ENCODE measurements at places on chromosomes 2 and 18. TPM values are rescaled to one million over a fixed set of nuclear protein-coding genes. Genes with fewer than 3 reads are reported as not detected.

GRCh38 chr18:52691841-52692240 lies 351.8 kb downstream of the DCC start:
- no peaks in the 10 kb centered on the region for H3K4me1 ChIP-seq
- H3K36me3 ChIP-seq, result no peaks in the 10 kb centered on the region
- DNase-seq, result no peak
- H3K27me3 ChIP-seq, result no peaks in the 10 kb centered on the region
- H3K27ac ChIP-seq, result no peak overlapping the region

DNA sequence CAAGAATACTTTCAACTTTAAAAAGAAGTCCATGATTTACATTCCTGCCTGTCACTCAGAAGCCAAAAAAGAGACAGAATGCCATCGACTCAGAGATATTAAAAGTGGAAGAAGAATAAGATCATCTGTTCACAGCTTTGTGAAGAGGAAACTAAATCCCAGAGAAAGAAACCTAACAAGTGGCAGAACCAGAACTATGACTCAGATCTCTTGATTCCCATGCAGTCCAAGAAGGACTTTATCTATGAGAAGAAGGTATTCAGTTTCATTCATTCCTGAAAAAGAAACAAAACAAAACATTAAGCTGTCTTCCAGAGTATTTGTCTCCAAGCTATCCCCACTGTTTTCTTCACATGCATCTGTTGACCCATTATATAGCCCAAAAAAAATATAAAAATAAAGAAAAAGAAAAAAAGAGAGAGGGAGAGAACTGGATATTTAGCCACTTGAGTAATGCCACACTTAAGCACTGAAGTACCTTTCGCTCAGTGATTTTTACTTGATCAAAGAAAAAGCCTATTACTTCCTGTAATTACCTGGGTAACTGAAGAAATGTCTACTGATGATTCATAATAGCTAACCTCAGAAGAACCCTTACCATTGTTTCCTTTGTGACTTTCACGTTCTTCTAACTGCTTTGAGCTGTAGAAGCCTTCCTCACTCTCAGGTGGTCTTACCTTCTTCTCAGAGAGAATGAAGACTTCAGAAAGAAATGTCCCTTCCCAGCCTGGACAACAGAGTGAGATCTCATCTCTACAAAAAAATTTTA lies 17.7 kb upstream of the AKAIN1 start:
- no peaks in the 10 kb centered on the region for H3K4me1 ChIP-seq
- no peaks in the 10 kb centered on the region for H3K36me3 ChIP-seq
- DNase-seq, result no peak
- peaks cover 22% of the 10 kb centered on the region for H3K27me3 ChIP-seq
- H3K4me3 ChIP-seq, result no peak overlapping the region

- DNase-seq, result peak; percentile 51
- H3K4me3 ChIP-seq, result no peak overlapping the region
- H3K27ac ChIP-seq, result no peak overlapping the region
- H3K27me3 ChIP-seq, result peaks cover 29% of the 10 kb centered on the region
Measured at GRCh38 chr2:219010162-219010756, 17.0 kb upstream of the CRYBA2 start.

DNA sequence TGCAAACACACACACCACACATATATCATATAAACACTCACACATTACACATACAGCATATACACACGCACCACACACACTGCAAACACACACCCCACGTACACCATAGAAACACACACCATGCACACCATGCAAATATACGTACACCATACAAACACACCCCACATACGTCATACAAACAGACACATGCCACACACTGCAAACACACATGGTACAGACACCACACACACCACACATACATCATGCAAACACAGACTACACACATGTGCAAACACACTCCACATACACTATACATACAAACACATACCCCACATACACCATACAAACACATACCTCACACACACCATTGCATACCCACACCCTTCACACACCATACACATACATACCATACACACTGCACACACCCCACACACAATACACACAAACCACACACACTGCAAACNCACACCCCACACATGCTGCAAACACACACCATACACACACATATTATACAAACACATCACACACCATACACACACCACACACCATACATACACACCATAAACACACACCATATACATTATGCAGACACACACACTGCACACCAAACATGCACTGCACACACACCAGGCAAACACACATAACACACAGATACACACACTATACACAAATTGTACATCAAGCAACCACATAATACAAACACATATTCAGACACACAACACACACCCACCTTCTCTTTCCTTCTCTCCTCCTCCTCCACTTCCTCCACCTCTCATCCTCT lies 120.4 kb downstream of the SEPTIN10 start:
- no peak overlapping the region for H3K27ac ChIP-seq
- no peaks in the 10 kb centered on the region for H3K4me1 ChIP-seq
- H3K27me3 ChIP-seq, result no peaks in the 10 kb centered on the region
- H3K36me3 ChIP-seq, result peaks cover 6% of the 10 kb centered on the region

DNA sequence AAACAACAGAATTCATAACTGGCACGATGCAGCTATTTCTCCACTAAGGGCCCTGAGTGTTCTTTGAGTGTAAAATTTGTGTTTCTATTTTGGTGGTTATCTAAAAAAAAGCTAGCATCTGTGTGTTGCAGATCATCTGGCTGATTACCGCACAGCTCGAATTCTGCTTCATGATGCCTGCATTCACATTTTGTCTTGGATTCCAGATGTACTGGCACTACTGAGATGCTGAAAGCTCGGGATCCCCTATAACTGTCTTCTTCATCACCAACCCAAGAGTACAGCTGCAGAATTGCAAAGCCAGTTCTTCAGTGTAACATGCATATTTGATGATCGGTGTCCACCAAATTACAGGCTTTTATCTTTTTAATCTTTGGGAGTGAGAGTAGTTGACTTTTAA lies 51.6 kb upstream of the ZNF532 start:
- no peak for DNase-seq
- H3K27me3 ChIP-seq, result no peaks in the 10 kb centered on the region
- H3K4me3 ChIP-seq, result no peak overlapping the region
- no peak overlapping the region for H3K27ac ChIP-seq

GRCh38 chr18:73945130-73945792 lies 202.4 kb downstream of the FBXO15 start:
- no peak overlapping the region for H3K4me3 ChIP-seq
- peaks cover 2% of the 10 kb centered on the region for H3K27me3 ChIP-seq
- H3K4me1 ChIP-seq, result no peaks in the 10 kb centered on the region
- DNase-seq, result no peak
- H3K36me3 ChIP-seq, result no peaks in the 10 kb centered on the region

DNA sequence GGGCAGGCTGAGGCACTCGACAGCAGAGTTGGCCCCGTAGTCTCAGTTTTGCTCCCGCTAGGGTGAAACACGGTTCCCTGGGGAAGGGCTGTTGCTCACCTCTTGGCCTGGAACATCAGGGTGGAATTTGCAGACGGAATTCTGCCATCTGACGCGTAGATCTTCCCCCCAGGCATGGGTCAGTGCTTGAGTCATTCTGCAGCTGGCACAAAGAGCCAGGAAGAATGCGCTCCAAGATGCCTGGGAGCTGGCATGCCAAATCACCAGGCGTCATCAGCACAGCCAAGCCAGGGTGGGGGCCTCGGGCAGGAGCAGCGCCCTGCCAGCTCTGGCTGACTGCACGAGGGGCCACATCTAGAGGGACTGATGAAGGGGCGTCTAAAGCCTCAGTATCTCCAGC lies 42.7 kb downstream of the ODC1 start:
- DNase-seq, result peak; percentile 99
- peak overlapping the region; percentile 47 for H3K4me3 ChIP-seq
- H3K36me3 ChIP-seq, result peaks cover 78% of the 10 kb centered on the region
- H3K27ac ChIP-seq, result peak overlapping the region; percentile 94
- no peaks in the 10 kb centered on the region for H3K27me3 ChIP-seq

DNA sequence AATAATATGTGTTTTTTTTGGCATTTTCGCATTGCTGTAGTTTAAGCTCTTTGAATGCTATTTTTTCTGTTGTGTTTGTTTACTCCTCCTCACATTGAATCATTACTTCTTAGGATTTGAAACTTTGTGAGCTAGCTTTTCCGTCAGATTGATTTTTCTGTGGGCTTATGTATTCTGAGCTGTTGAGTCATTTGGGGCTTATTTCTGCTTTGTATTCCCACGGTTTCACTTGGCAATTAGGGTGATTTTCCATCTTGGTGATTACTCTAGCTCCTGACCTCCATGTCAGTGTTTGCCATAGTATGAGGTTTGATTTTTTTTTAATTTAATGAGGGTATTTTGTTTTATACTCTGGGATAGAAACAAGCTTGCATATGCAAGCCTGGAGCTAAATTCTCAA lies 200.0 kb downstream of the CCDC102B start:
- H3K4me1 ChIP-seq, result no peaks in the 10 kb centered on the region
- DNase-seq, result no peak
- H3K27me3 ChIP-seq, result peaks cover 34% of the 10 kb centered on the region
- no peak overlapping the region for H3K4me3 ChIP-seq
- H3K27ac ChIP-seq, result no peak overlapping the region
- no peaks in the 10 kb centered on the region for H3K36me3 ChIP-seq

DNA sequence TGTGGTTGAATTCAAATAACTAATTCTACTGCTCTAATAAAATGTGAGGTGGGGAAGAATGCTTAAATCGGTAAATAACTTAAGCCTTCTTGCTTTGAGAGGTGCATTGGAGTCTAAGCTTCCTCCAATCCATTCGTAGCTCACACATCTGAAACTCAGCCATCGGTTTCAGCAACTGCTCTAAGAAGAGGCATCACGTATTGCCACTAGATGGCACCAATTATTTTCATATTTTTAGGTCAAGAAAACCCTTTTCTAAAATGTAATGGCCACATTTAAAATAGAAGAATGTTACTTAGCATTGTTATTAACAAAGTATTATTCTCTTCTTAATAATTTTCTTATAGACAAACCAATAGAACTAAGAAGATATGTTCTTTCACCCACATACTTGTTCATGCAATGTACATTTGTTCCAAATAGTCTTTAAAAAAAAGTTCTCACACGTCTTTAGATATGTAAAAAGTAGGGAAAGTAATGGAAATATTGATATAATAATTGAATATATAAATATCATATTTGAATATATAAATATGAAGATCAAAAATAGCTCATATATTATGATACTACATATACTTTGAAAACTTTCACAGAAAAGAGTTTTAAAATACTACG lies 229.8 kb downstream of the CCDC178 start:
- no peaks in the 10 kb centered on the region for H3K36me3 ChIP-seq
- H3K4me1 ChIP-seq, result no peaks in the 10 kb centered on the region
- peak; percentile 45 for DNase-seq

DNA sequence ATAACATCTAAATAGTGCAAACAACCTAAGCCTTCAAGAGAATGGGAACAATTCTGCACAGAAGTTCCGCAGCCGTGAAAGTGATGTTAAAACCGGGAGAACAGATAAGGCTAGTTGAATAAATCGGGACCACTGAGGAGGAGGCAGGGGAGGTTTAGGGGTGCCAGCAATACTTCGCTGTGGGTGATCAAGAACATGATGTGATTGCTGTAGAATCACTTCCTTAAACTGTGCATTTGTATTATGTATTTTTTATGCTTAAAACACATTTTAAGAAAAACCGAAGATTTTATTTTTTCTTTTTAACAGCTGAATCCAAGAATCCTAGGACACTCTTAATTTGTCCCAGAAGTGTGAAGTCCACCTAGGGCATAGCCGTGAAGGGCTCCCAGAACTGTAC lies 33.6 kb downstream of the TTC32 start:
- H3K36me3 ChIP-seq, result no peaks in the 10 kb centered on the region
- no peak for DNase-seq
- no peaks in the 10 kb centered on the region for H3K4me1 ChIP-seq

- H3K27ac ChIP-seq, result no peak overlapping the region
- H3K4me3 ChIP-seq, result no peak overlapping the region
- H3K36me3 ChIP-seq, result peaks cover 9% of the 10 kb centered on the region
- peaks cover 15% of the 10 kb centered on the region for H3K4me1 ChIP-seq
- DNase-seq, result no peak
- H3K27me3 ChIP-seq, result no peaks in the 10 kb centered on the region
Measured at GRCh38 chr18:54769526-54770464, 58.5 kb upstream of the RAB27B start.

DNA sequence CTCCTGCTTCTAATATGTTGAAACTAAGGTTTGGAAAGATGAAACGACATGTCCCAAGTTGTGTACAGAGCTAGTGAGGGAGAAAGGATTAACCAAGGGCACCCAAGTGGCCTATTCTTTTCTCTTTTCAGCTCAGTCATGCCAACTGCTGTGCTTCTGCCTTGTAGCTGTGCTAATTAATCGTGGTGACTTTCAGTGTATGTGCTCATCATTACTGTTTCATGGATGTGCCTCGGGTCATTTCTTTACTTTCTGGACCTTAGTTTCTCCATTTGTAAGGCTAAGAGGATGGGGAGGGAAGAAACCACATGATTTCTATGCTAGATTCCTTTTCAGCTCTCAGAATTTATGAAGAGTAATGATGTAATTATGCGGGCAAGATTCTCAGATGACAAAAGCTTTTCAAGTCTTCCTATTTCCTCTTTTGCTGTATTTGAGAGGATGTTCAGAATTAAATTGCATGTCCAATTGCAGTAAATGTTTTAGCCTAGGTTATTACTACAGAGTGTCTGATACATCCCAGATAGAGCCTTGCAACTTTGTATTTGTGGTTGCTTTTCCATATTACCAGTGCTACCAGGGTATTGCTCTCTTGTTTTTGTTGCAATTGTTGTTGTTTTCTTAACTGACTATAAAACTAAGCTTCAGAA lies 621.2 kb downstream of the CNTNAP5 start:
- H3K4me3 ChIP-seq, result no peak overlapping the region
- H3K27me3 ChIP-seq, result peaks cover 24% of the 10 kb centered on the region
- no peak for DNase-seq
- H3K27ac ChIP-seq, result no peak overlapping the region
- H3K4me1 ChIP-seq, result peaks cover 6% of the 10 kb centered on the region

- H3K4me3 ChIP-seq, result peak overlapping the region; percentile 53
- no peak for DNase-seq
- H3K4me1 ChIP-seq, result peaks cover 61% of the 10 kb centered on the region
- H3K36me3 ChIP-seq, result peaks cover 10% of the 10 kb centered on the region
Measured at GRCh38 chr18:3265564-3266033, 3.7 kb downstream of the MYL12B start.

- H3K36me3 ChIP-seq, result no peaks in the 10 kb centered on the region
- no peaks in the 10 kb centered on the region for H3K4me1 ChIP-seq
- peaks cover 9% of the 10 kb centered on the region for H3K27me3 ChIP-seq
- no peak overlapping the region for H3K4me3 ChIP-seq
Measured at GRCh38 chr18:63089041-63089440, 230.5 kb downstream of the BCL2 start.

DNA sequence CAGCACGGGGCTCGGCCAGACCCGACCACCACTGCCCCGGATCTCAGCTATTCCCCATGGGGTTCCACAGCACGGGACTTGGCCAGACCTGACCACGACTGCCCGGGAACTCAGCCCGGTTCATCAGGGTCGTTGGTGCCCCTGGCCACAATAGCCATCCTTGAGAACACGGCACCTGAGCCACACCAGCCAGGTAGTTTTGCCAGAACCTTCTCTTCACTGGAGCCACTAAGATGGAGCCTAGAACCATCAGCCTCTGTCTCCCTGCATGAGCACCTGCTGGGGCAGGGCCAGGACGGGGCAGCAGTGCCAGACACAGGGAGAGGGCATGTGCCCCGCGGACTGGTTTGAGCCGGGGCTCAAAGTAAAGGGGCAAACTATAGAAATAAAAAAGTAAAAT lies 11.4 kb upstream of the KCNG2 start:
- no peaks in the 10 kb centered on the region for H3K27me3 ChIP-seq
- no peak for DNase-seq
- no peaks in the 10 kb centered on the region for H3K36me3 ChIP-seq
- no peak overlapping the region for H3K4me3 ChIP-seq

Gene ANKRD36C
- 14.5 TPM for total RNA-seq

Gene PKDCC
- 0.49 TPM for total RNA-seq

Gene IL18RAP
- total RNA-seq, result not detected

Gene PTH2R
- not detected for total RNA-seq

Gene UGT1A3
- not detected for total RNA-seq

Gene DSEL
- total RNA-seq, result 19.0 TPM

Gene ARL6IP6
- 23.7 TPM for total RNA-seq
